ENCODE measurements at places on chromosomes 5 and 9.

DNA sequence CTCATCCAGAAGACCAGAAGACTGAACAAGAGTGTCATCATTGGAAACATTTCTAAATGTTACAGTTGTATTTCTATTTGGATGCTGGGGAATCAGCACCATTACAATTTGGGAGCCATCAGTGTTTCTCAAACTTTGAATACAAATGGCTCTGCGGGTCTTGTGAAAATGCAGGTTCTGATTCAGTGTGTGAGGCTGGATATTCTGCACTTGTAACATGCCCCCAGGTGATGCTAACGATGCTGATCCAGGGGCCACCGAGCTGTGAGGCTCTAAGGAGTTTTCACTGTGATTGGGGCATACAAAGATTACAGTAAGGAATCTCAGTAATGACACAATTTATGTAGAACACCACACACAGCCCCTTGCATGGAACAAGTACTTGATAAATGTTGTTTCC lies 167.7 kb downstream of the ACTL7B start:
- DNase-seq: no peak

DNA sequence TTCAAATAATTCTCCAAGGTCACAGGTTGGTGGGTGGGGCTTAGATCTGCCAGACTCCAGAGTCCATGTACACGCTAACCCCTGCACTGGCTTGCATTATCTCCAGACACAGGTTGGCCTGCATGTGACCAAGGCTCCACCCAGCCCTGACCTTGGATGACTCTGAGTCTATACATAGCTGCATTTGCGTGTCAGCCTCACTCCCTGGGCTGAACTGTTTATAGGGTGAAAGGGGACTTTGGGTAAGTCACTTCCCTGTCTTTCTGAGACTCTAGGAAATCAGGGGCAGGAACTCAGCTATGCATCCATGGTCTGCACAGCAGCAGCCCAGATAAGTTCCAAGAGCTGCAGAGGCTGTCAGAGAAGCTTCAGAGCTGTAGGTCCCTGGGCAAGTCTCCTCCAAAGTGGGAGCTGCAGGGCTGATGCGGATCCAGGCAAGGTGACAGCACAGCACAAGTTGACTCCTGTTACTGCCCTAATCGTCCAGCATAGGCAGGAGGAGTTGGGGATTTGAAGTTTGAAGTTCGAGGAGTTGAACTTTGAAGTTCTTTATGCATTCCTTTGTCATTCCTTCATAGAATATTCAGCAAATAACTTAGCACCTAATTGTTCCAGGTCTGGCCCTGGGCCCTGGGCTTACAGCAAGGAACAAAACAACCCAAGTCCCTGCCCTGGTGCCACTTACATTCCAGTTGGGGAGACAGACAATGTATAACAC lies 53.4 kb downstream of the SLC22A5 start:
- peak; percentile 64 for DNase-seq

DNA sequence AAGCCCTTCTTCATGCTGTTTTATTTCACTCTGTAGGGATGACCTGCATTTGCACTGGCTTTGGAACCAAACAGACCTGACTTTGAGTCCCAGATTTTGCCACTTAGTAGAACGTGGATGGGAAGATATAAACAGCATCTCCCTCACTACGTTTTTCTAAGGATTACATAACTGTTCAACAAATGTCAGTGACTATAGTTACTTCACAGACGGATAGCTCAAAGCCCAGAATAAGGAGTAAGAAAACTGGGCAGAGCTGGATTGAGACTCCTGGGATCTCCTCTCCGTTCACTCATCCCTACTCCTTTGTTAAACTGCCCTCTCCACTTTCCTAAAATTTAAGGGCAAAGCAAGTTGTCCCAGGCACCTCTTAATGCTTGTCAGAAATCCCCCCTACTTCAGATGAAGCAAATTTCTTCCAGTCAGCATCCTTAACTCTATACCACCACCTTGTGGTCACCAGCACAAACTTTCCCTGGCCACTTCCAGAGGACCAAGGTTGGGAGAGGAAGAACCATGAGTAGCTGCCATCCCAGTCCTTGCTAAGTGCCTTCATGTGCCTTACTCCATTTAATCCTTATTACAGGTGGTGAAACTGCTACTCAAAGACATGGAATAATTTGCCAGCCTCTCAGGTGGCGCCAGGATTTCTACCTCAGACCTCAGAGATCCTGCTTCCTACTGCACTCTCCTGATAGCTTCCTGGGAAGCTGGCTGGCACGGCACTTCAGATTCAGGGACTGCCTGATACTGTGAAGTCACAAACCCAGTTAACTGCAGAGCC lies 38.4 kb downstream of the EGR1 start:
- DNase-seq: no peak

DNA sequence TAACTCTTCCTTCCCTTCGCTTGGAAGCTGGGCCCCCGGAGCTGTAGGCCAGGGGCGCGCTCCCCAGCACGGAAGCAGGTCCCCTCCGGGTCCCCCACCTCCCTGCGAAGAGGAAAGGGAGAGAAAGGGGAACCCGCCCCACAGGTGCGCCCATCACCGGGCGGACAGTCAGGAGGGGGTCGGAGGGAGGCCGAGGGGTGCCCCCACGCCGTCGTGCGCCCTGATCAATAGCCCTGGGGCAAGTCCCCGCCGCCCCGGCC lies 793 bp downstream of the AGPAT2 start:
- no peak for DNase-seq

DNA sequence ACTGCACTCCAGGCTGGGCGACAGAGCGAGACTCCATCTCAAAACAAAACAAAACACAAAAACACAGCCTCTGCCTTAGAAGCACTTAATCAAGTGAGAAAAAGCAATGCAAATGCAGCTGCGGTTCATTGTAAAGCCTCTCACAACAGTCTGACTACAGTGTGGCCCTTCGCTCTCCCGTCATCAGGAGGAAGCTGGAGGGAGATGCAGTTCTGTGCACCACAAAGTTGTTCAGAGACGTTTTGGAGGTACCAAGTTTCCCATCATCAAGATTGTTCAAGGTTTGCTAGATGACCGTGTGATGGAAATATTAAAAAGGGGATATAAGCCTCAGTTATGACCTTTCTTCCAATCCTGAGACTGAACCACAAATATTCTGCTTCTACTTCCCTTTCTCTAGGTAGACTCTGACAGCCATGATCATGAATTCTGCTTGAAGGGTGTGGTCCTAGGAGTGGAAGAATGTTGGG lies 40.9 kb downstream of the SEC61B start:
- DNase-seq: no peak

DNA sequence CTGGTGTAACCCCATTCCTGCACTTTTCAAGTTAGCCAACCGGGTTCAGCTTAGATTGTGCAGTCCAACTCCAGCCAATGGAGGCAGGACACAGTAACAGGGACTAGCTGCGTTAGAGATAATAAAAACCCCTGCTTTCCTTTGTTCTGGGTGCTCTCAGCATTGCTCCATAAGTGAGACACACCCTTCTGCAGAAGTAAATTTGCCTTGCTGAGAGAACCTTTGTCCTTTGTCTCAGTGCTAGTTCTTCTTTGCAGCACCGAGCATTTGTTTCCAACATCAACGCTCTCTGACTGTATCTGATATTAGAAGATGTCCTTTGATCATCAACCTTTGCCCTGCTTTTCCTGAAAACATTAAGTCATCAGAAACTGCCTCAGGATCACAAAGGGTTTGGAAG lies 169.5 kb upstream of the OR13F1 start:
- DNase-seq: no peak

DNA sequence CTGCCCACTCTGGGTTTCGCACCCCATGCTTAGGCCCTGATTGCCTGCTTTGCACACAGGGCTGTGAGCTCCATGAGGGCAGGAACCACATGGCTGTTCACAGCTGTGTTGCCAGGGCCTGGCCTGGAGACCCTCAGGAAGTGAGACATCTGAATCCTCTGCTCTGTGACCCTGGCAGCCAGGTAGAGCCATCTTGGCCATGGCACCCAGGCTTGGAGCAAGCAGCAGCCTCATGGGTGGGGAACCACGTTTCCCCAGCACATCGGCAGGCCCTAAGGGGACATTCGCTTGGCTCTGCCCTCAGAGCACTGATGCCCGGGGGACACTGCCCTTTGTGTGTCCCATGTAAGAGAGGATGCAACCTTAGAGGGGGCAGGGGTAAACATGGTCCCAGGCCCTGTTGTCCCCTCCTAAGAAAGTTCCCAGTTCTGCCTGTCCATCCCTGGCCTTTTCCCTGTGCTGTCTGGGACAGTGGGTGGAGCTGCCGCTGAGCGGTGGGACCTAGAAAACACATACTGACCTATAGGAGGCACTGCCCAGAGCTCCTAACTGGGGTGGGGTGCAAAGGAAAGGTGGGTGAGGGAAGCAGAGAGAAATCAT lies 144.1 kb upstream of the IER5L start:
- peak; percentile 56 for DNase-seq

DNA sequence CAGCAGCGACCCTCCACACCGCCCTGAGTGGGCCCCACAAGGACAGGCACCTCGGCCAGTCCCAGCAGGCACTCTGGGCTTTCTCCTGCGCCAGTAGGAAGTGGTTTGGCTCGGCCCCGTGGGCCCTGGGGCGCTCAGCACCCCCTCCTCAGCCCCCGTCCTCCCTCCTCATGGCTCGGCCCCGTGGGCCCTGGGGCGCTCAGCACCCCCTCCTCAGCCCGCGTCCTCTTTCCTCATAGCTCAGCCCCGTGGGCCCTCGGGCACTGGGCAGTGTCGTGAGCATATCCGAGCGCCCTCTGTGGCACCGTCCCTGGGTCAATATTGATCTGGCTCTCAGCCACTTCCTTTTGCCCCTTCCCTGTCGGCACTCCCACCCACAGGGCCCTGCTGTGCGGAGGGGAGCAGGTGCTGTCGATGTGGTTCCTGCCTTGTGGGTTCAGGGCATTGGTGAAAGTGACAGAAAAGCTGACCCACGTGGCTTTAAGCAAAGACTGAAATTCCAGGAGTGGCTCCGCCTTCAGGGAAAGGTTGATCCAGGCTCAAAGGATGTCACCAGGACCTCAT lies 5.5 kb upstream of the SCGB3A1 start:
- no peak for DNase-seq

GRCh38 chr5:160445132-160445531 lies 23.5 kb downstream of the PTTG1 start:
- DNase-seq: no peak

DNA sequence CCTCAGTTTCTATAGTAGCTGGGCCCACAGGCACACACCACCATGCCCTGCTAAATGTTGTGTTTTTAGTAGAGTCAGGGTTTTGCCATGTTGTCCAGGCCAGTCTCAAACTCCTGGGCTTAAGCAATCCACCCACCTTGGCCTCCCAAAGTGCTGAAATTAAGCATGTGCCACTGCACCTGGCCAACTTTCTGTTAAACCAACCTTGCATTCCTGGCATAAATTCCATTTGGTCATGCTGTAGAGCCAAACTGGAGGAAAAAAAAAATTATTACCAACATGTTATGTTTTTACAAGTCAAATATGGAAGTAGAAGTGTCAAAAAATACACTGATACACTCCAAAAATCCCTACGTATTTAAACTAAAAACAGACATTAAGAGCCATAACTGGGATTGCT lies 54.1 kb downstream of the ERMP1 start:
- DNase-seq: no peak

DNA sequence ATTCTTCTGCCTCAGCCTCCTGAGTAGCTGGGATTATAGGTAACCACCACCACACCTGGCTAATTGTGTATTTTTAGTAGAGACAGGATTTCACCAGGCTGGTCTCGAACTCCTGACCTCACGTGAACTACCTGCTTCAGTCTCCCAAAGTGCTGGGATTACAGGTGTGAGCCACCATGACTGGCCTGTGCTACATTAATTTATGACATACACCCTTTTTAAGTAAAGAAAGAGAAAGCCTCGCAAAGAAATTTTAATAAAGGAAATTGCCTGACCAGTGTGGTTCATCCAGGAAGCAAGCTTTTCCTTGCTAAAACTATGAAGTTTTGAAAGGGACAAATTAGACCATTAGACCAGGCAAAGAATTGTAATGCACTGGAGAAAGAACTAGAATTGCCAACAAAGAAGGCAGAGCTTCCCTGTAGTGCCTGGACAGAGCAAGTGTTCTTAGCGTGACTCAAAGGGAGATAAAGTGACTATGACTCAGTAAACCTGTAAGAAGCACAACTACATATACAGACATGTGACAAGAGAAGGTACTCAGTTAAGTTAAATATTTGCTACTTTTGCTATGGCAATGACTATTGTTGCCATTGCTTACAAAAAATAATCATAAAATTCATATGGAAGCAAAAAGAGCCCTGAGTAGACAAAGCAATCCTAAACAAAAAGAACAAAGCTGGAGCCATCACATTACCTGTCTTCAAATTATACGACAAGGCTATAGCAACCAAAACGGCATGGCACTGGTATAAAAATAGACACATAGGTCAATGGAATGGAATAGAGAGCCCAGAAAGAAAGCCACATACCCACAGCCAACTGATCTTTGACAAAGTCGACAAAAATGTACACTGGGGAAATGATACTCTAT lies 54.6 kb downstream of the FYB1 start:
- DNase-seq: no peak

- no peak for DNase-seq
Measured at GRCh38 chr5:174189654-174190541, 144.4 kb downstream of the NSG2 start.

DNA sequence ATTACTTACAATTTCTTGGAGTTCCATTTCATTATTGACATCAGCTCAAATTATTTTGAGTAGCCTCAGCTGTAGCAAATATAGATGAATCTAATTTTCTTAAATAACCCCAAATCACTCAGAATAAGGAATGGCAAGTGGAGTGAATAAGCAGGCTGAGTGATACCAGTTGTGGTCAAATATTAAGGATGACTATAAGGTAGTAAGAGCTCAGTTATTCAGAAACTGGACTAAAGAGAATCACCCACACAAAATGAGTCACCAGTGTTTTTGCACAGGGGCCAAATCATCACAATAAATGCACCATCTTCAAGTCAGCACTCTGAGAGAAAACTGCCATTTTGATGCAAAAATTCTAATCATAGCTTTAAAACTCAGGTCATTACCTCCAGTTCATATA lies 128.9 kb upstream of the TARS1 start:
- no peak for DNase-seq

GRCh38 chr5:5983261-5983980 lies 394.9 kb downstream of the MED10 start:
- no peak for DNase-seq

- DNase-seq: no peak
Measured at GRCh38 chr5:133638436-133638835, 26.1 kb upstream of the FSTL4 start.

DNA sequence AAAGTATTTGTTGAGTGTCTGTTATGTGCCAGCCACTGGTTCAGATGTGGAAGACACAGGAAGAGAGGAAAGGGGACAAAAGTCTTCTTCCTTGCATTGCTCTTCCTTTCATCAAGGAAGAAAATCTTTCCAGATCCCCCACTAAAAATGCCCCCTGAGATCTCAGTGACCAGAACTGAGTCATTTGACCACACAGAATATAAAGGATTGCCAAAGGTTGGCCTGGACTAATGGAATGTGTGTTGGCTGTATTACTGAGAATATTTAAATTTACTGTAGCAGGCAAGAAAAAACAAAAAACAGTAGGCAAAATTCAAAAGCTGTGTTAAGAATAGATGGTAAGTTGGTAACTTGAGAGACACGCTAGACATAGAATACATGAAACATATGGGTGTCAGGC lies 10.0 kb upstream of the SEPTIN8 start:
- no peak for DNase-seq

- DNase-seq: no peak
Measured at GRCh38 chr9:70600506-70600905, 186.0 kb upstream of the KLF9 start.
